ENCODE measurements at places on chromosomes 2 and 18.

- no peak for DNase-seq
Measured at GRCh38 chr2:215691346-215691745, 255.5 kb upstream of the FN1 start.

DNA sequence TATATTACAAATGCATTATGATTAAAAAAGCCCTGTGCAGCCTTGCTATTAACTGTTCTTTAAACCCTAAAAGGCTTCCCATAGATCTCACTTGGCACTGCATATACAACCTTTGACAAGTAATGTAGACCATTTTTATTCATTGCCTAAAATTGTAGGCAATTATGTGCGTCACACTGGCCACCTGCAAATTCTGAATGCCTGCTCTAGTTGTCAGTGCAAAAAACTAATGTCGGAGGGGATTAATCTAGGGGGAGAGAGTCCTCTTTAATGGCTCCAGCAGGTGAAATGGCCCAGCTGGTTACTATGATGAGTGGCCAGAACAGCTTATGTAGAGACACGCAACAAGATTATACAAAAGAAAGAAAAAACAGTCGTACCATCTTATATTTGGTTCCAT, 123.2 kb downstream of the OLA1 start:
- DNase-seq = no peak

- no peak for DNase-seq
Measured at GRCh38 chr2:157421331-157421944, 22.5 kb downstream of the CYTIP start.

GRCh38 chr18:46663539-46663938, 6.5 kb upstream of the LOXHD1 start:
- DNase-seq = no peak

GRCh38 chr2:208210688-208211451, 21.0 kb upstream of the C2orf80 start:
- DNase-seq = no peak

DNA sequence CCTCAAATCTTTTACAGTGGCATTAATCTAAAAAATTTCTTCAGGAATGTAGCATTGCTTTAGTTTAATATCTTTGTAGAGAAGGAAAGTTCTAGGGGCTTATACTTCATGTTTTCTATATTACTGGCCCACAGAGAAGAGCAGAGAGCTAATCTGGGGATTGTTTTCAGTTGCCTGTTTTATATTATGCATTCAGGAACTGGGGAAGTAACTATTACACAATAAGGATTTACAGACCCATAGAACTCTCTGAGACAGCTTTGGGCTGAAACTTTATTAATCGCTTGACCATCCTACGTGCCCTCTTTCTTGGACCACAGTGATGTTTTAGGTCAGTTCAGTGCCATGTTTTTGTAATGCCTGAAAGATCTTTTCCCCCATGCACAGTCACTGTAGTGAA, 29.9 kb downstream of the BIRC6 start:
- no peak for DNase-seq

DNA sequence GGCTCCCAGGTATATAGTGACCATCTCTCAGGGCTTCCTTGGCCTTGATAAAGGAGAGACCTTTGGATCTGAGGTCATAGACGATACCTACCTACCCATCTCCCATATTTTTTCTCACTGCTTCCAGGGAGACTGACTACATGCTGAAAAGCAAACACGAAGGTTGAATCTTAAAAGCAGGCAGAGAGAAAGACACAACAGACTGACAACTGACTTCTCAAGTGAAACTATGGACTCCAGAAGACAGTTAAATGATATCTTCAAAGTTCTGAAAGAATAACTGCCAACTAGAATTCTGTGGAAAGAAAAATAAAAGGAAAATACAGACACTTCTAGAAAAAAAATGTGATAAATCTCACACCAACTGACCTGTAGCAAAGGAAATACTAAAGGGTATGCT, 76.5 kb upstream of the HAAO start:
- no peak for DNase-seq
